ENCODE measurements at places on chromosomes 12 and 14.

DNA sequence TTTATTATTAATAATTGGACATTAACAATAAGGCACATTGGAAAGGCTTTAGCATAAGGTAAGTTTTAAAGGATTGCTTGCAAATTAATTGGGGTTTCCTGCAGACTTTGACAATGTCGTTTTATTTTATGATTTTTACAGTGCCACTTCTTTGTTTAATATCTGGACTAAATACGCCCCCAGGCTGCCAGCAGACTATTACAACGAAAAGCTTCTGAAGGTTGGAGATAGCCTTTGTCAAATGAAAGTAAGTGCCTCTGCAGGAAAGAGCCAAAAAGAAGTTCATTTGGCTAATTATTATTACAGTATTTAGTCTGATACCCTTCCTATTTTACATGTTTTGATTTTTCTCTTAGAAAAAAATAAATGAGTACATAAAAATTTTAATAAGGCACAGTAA lies 11.3 kb downstream of the CFAP54 start:
- DNase-seq = no peak

GRCh38 chr12:100279159-100279558 lies 12.2 kb downstream of the SCYL2 start:
- DNase-seq = no peak

- no peak for DNase-seq
Observed at GRCh38 chr14:93160353-93160801, 24.3 kb downstream of the MOAP1 start.

- DNase-seq = no peak
Observed at GRCh38 chr12:64701283-64701682, 57.9 kb downstream of the GNS start.

- no peak for DNase-seq
Observed at GRCh38 chr14:105863296-105864108, 337.1 kb downstream of the TMEM121 start.

DNA sequence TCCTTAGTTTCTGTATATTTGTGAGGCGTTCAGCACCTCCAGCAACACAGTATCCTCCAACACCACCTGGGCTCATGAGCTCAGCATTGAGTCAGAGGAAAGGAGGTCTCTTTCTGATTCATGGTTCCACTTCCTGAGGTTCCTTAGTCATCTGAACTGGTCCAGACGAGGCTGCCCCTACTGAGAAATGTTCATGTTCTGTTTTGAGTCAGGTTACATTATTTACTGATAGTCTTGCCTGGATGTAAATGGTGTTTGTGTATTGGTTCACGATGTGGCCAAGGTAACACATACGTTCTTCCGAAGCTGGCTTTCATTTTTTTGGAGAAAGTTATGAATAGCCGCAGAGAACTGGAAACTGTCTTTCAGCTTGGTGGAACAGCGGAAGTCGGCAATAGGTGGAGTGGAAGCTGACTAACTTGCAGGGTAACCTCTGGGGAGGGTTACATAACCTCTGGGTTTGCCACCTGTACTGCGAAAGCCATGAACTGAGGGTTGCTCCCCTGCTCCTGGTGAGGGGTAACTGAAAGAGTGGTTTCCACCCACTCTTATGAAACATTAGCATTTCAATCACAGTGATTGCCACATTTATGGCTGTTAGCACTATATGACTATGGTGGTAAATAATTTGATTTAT lies 42.2 kb upstream of the MANSC4 start:
- no peak for DNase-seq

DNA sequence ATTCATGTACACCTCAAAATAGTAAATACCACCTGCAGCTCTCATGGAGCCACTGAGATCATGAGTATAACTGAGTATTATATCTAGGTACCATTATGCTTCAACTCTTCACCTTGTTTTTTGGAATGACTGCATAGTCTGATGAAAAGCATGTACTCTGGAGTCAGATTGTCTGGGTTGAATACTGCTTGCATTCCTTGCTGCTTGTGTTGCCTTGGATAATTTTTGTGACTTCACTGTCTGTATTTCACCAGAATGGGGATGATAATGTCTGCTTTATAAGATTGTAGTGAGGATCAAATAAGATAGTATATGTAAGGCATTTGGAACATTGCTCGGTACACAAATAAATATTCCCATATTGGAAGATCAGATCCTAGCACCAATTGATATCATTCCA lies 54.2 kb downstream of the SUSD6 start:
- no peak for DNase-seq

DNA sequence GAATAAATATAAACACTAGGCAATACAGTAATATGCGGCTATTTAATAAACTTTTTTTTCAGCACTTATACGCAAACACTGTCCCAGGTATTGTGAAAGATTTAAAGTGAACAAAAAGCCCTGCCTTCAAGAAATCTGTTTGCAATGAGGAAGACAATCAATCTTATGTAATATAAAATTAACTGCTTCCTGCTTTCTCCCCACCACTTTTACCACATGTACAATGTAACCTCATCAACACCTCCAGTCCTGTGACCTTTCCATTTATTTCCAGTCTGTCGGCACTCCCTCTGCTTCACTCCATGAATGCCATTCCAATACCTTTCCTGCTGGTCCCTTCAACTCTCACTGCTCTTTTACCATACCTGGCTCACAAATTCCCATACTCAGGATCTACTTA lies 10.5 kb downstream of the SNX6 start:
- DNase-seq = no peak

DNA sequence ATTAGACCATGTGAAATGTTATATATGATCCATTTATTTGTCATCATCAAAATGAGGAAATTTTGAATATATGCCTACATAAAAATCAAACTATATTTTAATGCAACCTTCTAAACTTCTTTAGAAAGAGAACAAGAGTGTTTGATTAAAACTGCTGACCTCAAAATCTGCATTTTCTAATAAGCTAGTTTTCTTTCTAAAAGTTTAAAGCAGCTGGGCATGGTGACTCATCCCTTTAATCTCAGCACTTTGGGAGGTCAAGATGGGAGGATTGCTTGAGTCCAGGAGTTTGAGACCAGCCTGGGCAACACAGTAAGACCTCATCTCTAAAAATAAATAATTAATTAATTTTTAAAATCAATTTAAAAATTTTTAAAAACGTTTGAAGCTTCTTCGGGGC lies 36.2 kb downstream of the GNPTAB start:
- no peak for DNase-seq

GRCh38 chr12:53980104-53980801 lies 4.7 kb upstream of the HOXC10 start:
- no peak for DNase-seq

- no peak for DNase-seq
Observed at GRCh38 chr14:86084097-86084496, 554.2 kb downstream of the FLRT2 start.

- DNase-seq = peak; percentile 99
Observed at GRCh38 chr12:67268335-67268895, 743 bp upstream of the CAND1 start.

DNA sequence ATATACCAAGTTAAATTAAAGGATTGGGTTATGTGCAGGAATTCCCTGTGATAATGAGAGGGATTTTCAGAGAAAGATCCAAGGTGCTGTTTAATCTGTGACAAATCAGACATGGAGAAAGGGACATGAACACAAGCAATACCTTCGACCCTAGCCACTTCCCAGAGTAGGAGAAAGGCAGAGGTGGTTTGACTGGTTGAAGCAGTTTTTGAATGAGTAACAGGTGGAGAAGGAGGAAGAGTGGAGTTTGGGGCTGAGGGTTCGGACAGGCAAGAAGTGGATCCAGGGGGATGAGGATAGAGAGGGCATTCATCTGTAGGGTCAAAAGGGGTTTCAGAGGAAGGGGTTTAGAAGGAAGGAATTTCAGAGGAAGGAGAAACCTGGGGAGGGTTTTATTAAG lies 27.4 kb upstream of the A2M start:
- no peak for DNase-seq

DNA sequence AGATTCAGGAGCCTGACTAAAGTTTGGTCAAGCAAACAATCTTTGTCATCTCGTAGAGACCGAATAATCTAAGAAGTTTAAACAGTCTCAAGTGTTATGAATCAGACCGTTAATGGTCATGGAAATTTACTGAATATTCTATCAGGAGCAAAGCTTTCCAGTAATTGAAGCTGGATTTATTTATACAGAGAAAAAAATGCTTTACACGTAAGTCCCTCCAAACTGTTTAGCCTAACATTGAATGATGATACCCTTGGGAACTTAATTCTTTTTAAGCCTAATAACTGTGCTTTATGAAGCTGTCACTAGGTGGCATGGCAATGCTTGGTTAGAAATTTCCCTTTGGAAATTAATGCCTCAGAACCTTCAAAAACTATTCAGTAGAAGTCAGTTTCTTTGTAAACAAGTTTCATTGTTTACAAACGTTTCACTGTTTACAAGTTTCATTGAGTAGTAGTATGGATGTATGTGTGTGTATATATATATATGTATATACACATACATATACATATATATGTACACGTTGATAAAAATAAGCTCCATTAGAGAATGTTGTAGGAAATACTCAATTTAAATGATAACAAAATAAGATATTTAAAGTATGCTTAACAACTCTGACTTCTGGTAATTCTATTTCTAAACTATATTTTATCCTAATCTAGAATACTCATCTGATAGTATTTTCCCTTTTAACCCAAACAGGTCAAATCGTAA lies 32.1 kb downstream of the DEPDC4 start:
- DNase-seq = peak; percentile 53

- DNase-seq = no peak
Observed at GRCh38 chr12:46362895-46363581, 9.5 kb downstream of the SLC38A2 start.

DNA sequence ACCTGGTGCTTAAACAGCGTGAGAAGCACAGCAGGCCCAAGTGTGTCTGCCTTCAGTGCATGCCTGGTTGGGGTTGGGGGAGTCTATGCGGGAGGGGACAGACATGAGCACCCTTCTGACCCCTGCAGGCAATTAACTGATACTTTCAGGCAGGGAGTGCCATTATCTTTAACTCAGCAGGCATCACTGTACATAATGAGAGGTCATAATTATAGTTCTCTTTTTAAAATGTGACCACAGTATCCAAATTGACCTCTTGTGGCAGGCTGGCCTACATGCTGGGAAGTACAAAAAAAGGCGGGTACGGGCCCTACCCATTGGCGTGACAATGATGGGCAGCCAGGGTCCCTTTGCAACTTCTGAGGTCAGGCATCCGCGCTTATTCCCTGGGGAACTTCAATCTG lies 209.1 kb downstream of the FOXN3 start:
- no peak for DNase-seq

GRCh38 chr14:68691031-68691791 lies 101.7 kb downstream of the ZFP36L1 start:
- DNase-seq = no peak

GRCh38 chr12:125222876-125223275 lies 157.6 kb downstream of the AACS start:
- no peak for DNase-seq

GRCh38 chr12:42481368-42481767 lies 108.2 kb downstream of the PRICKLE1 start:
- DNase-seq = no peak

GRCh38 chr12:124261885-124262284 lies 33.0 kb upstream of the RFLNA start:
- no peak for DNase-seq

- no peak for DNase-seq
Observed at GRCh38 chr12:128982933-128983332, 129.7 kb downstream of the GLT1D1 start.

GRCh38 chr14:51616724-51617409 lies 34.8 kb upstream of the FRMD6 start:
- peak; percentile 45 for DNase-seq

Data from LoVo (cell line).